ENCODE measurements at places on chromosomes 16 and 17.

GRCh38 chr16:52408191-52408845 lies 138.6 kb downstream of the TOX3 start:
- DNase-seq: no peak

DNA sequence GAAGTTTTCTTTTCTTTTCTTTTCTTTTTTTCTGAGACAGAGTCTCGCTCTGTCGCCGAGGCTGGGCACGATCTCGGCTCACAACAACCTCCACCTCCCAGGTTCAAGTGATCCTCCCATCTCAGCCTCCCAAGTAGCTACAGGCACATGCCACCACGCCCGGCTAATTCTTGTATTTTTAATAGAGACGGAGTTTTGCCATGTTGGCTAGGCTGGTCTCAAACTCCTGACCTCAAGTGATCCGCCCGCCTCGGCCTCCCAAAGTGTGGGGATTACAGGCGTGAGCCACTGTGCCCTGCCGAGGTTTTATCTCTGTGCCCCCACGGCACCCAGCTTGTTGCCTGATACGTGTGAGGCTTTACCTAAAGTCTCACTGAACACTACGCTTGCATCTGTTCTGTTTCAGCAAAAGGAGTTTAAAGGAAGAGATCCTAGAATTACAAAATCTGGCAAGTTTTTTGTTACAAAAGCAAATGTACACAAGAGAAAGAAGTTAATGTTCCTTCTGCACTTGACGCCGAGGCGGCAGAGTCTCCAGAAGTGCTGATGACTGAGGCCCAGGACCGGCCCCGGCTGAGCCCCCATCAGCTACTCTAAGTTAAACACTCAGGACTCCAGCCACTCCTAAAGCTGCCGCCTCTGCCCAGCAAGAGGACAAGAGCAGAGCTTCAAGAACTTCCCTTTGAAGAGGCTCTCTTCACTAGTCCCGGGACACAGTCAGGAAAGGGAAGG lies 9.2 kb downstream of the ABCA3 start:
- no peak for DNase-seq

DNA sequence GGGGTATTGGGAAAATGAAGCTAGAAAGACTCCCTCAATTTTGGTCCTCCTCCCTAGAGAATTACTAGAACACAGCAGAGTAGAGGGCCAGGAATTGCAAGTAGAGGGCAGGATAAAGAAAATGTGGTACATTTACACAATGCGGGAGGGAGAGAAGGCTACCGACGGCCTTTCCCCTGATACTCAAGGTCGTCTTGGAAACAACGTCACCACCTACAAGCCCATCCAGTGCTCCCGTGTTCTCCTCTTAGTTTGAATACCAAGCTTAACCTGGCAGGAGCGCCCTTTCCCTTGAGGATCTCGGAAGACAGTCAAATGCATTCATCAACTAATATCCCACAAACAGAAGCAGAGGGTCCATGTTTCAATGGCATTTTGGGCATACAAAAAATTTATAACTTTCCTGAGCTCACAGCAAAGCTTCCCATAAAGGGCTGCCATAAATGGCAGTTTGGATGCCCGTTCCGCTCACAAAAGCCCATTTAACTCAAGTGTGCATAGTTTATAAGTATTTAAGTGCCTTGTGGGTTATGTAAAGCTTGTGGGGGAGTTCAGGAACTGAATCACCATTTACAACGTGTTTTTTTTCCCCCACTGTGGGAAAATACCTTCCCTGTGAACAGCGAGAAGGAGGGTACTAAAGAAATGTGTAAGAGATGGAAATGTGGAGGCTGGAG lies 414.6 kb downstream of the SLC39A11 start:
- no peak for DNase-seq

- no peak for DNase-seq
These were observed 1.4 kb downstream of the STAT5A start for GRCh38 chr17:42289611-42290181.

DNA sequence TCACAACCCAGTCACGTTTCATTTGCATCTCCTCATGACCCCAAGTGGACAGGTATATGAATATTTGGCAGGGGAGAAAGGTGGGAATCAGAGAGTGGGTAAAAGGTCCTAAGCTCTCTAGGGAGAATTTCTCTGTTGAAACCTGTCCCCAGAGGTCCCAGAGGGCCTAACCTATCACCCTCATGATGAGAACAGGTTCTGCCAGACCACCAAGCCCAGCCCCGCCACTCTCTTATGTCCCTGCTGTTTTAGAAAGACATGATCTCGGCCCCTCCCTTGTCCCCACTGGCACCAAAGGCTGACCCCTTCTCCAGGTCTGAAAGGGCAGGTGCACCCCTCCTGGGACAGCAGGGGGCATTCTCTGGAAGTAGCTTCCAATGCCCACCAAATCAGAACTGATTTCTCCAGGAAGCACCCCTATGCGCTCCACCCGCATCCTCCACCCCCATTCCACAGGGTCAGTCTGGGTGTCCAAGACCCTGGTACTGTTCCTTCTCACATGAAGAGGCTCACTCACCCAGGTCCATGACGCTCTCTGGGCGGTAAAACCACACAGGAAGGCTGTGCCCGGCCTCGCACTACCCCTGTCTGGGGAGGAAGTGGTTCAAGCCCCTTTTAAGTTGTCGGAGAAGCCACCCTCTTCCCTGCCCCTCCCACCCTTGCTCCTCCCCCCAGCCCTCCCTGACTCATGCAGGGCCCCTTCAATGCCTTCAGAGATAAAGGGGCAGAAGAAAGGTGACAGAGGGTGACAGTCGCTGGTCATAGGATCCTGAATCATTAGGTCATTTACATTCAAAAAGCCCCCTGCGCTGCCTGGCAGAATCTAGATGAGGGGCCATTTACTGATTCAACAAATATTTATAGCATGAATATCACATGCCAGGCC lies at the start of gene CCR7:
Gene CCR7 (minus strand): TSS at position 590 of the 886 bp plus-strand sequence. CDS start 63 bp downstream, at position 527.
- no peak for DNase-seq

- no peak for DNase-seq
These were observed 11.9 kb upstream of the TEDC2 start for GRCh38 chr16:2447920-2448583.

DNA sequence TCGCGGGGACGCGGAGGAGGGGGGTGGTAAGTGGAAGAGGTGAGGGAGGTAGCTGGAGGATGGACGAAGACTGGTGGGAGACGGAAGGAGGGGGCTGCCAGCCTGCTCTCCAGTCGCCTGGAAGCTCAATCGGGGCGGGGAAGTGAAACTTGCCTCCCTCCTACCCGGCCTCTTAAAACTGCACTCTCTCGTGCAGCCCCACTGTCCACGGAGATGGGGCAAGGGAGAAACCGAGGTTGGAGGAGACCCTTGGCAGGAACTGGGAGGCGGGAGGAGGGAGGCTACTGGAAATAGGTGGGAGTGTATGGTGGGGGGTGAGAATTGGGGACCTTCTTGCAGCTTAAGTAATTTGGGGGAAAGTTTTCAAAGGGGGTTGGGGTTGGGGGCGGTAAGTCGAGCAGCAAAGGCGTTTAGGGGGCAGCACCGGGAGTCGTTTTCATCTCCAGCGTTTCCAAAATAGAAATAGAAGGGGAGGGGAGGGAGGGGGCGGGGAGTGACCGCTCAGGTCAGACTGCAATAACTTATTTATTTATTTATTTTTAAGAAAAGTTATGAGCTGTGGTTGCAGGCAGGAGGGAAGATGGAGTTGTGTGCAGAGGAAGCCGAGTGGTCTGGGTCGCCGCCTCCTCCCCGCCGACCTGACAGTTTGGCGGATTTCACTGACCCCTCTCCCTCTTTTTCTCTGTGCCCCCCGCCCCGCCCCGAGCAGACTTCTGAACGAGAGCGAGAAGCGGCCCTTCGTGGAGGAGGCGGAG lies 1.4 kb downstream of the SOX9 start:
- no peak for DNase-seq

DNA sequence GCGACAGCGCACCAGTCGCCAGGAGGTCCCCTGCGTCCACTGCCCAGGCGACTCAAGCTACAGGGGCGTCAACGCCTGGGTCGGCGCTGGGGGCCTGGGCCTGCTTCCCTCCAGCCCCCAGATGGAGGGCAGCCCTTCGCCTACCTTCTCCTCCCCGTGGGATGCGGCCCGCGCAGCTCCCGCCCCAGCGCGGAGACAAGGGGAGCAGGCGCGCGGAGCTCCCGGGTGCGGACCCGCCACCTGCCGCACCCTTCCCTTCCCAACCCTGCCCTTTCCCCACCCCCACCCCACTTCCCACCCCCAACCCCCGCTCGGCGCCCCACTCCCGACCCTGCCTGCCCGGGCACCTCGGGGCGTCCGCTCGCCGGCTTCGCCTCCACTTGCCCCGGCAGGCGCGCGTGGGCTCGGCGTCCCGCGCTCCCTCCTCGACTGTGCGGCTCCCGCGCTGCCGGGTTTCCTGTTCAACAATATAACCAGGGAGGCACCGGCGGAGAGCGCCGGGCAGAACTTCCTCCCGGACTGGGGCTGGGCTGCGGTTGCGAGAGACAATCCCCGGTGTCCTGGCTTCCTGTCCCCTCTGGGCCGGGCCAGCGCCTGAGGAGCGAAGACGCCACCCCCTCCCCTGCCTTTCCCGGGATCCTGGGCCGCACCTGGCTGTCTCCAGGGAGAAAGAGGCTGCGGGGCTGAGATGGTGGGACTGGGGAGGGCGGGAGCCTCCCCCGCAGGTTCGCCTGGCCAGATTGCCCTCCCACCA lies at the start of gene ARHGAP27:
Gene ARHGAP27 (minus strand): TSS at position 466 of the 754 bp plus-strand sequence. CDS start 2,591 bp downstream, outside the sequence.
- DNase-seq: no peak

DNA sequence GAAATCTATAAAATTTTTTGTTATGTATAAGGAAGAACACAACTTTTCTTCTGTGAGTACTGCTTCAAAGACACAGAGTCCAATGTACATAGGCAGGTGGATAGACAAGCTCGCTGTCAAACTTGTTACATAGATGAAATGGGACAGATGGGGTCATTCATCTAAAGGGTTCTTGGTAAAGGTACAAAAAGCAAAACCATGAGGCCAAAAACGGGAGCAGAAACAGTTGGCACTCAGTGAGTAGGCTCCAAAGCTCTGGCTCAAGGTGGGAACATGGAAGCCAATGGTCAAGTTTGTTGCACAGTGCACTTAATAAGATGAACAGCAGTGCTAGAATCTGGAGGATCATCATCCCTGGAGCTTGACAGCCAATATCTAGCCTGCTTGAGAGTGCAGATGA lies 979.0 kb upstream of the EEF2KMT start:
- no peak for DNase-seq

GRCh38 chr17:42078396-42079043 lies 19.8 kb downstream of the ZNF385C start:
- no peak for DNase-seq

- no peak for DNase-seq
These were observed 277.1 kb downstream of the XYLT1 start for GRCh38 chr16:17193566-17194100.

DNA sequence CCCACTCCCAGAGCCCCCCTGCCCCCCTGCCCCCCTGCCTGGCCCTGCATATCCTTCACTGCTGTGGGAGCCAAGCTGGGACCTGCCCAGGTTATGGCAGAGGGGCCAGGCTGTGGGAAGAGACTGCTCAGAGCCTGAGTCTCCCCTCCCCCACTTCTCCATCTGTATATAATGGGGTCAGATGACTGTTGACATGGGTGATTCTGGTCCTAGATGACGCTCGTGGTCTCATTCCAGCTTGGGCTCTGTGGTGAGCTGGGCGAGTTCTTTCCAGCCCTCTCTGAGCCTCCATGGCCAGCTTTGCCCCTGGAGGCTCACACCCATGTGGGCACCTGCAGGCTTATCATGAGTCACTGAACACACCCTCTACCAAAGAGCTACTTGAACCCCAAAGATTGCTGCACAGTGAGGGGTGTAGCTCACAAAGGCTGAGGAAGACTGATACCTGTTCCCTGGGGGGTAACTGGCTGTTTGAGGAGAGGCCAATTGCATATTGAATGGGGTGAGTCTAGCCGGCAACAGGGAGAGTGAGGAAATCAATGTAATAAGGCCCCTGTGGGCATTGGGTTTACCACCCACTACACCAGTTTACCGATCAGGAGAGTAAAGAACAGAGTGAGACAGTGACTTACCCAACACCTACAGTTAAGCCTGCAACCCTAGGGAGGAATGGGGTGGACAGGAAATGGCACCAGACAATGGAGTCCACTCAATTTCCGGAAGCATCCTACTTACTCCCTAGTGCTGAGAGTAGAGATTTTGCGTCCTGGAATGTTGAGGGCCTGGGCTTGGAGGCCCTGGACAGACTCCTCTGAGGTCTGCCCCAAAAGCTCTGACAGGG lies 4.2 kb upstream of the SREBF1 start:
- no peak for DNase-seq

- no peak for DNase-seq
These were observed 6.2 kb upstream of the ACTG1 start for GRCh38 chr17:81518785-81519283.

Data from caudate nucleus (tissue), 63 donors.